ENCODE measurements at places on chromosomes 2 and 18.

- no peak for DNase-seq
Measured at GRCh38 chr2:237118561-237119155, 33.0 kb downstream of the COPS8 start.

DNA sequence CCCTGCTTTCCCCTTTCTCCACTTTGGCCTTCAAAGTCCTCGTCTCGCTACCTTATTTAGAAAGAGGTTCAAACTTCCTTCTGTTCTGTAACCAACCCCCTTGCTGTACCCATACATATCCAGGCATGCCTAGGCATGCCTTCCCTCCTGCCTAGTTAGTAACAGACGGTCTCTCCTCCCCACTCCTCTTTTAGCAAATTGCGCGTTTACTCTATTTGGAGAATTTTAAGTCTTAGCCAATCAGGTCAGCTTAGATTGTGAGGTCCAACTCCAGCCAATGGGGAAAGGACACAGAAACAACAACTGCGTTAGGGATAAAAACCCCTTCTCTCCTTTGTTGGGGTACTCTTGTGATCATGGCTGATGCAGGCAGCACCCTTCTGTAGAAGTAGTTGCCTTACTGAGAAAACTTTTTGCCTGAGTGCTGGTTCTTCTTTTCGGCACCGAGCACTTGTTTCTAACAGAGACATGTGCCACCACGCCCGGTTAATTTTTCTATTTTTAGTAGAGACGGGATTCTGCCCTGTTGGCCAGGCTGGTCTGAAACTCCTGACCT lies 85.9 kb upstream of the FOXI3 start:
- DNase-seq = no peak

DNA sequence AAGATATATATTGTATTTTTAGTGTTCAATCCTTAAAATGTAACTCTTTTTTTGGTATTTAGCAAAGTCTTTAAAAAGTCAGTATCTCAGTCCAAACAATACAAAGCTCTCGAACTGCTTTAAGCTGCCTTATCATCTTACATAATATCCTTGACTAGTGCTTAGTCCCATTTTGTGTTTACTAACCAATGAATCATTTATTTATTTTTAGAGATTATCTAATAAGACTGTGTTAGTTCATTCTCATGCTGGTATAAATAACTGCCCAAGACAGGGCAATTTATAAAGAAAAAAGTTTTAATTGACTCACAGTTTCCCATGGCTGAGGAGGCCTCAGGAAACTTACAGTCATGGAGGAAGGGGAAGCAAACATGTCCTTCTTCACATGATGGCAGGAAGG lies 248.3 kb upstream of the KYNU start:
- DNase-seq = no peak

GRCh38 chr2:101160454-101160853 lies 9.3 kb upstream of the TBC1D8 start:
- DNase-seq = no peak

DNA sequence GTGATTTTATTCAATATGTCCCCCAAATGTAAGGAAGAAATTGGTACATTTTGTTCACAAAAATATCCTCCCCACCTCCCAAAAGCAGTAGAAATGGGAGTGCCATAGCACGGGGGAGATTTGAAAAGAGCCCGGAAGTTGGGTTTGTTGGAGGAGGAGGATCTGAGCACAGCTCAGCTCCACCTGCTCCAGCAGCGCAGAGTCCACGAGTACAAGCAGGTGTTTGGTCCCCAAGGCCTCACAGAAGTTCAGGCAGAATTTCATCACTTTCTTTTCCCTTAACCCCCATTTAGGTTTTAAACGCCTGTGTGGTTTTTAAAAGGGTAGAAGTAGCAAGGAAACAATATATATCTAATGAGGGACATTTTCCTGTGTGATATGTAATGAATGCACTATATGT lies 56.0 kb downstream of the TRAPPC12 start:
- no peak for DNase-seq

- no peak for DNase-seq
Measured at GRCh38 chr18:24585996-24586566, 125.6 kb downstream of the HRH4 start.

DNA sequence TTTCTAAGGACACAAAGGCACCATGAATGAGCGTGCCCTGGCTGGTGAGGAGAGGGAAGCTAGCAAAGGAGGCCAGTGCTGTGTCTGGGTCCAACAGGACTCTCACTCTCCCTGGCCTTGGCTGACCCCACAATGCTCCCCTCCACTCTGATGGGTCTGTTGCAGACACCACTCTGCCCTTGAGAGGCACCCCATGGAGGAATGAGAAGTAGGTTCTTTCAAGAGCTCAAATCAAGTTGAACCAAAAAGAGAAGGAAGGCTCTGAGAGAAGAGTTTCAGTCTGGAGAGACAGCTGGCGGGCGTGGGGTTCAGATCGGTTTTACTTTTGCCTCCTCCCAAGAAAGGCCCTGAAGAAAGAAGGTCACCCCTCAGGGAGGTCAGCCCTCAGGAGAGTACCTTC lies 18.4 kb downstream of the TMEM247 start:
- DNase-seq = no peak

- DNase-seq = no peak
Measured at GRCh38 chr2:121435790-121436189, 94.9 kb upstream of the RNU4ATAC start.

GRCh38 chr2:39816845-39817244 lies 37.8 kb upstream of the THUMPD2 start:
- no peak for DNase-seq

- no peak for DNase-seq
Measured at GRCh38 chr2:200757399-200757798, 54.3 kb upstream of the BZW1 start.

DNA sequence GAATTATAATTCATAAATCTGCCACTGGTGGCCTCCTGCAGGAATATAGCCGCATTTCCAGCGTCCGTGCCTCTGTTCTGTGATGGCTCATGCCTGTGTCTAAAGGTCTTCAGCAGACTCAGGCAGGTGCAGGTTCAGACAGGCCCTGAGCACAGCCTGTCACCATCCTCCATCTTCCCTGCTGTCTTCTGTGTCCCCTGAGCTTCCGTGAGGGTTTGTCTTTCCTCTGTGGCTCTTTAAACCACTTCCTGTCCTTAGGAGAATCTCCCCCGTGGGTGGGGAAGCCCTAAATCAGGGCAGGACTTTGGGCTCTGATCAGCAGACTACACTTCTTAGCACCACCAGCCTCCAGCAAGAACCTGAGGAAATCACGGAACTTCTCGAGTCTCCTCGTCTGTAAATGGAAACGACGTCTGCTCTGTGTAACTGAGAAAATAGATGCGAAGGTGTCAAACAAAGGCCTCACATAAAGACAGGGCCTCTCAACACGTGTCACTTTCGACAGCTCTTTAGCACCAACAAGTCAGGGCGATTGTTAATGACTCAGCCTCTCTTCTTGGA lies 24.1 kb upstream of the NFATC1 start:
- DNase-seq = no peak

DNA sequence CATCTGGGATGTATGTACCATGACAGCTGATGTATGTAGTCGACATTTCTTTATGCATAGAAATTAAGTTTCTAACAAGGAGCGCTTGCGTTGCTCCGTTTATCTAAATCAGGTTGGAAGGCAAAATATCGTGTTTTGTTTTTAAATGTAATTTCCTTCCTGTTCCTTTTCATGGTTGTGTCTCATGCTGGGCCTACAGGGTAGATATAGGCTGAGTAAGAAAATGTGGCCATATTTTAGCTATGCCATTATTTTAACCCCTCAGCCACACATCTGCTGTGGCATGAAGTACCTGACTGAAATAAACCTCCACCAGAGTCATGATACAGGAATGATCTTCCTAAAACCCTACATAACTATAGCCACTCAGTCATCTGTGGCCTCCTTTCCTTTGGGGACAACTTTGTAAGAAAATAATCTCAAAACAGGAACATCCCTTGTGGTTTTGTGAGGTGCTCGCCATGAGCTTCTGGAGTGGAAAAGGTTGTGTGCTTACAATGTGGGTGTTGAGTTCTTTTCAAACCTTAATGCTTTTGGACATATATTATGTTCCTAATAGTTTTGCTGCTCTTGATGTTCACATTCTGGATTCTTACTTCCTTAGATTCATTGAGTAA lies 214.3 kb downstream of the FAM210A start:
- DNase-seq = no peak

- no peak for DNase-seq
Measured at GRCh38 chr2:81194176-81194575, 889.6 kb upstream of the LRRTM1 start.

DNA sequence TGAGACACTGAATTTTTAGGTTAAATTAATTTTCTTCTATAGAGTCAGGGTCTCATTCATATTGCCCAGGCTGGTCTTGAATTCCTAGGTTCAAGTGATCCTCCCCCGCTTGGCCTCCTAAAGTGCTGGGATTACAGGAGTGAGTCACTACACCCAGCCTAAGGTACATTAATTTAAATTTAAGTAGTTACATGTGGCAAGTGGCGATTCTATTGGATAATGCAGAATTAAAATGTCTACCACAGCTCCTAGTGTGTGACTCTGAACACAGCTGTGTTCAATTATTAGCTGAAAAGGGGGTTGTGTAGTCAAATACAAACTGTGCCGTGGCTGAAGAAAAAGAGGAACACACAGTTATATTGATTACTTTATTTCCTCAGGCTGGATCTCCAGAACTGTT lies 2.2 kb upstream of the CAD start:
- no peak for DNase-seq

DNA sequence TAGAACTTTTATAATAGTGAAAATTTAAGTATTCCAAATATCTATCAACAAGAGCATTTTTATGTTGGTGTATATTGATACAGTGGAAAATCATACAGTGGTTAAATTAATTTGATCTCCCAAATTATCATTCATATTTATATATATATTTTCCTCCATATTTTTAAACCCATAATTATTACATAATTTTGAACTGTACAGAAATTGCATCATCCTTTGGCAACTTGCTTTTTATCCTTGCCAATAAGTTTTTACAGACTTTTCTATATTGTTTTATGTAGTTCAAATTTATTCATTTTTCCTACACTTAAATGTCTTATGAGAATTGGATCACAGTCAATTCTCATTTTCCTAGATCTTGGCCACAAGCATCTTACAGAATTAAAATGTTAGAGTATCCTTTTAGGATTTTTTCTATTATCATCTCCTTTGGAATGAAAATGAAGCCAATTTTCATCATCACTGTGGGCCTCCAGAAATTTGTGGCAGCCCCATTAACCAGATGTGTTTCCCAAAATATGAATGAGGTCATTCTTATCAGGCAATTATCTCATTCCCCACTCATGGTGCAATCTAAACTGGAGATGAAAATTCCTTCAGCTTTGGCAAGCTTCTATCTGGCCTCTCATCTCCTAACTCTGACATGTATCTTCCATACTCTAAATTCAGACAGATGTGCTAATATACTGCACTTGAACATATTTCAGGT lies 94.2 kb upstream of the DLGAP1 start:
- DNase-seq = no peak

- DNase-seq = no peak
Measured at GRCh38 chr18:5747678-5748077, 147.6 kb downstream of the TMEM200C start.

DNA sequence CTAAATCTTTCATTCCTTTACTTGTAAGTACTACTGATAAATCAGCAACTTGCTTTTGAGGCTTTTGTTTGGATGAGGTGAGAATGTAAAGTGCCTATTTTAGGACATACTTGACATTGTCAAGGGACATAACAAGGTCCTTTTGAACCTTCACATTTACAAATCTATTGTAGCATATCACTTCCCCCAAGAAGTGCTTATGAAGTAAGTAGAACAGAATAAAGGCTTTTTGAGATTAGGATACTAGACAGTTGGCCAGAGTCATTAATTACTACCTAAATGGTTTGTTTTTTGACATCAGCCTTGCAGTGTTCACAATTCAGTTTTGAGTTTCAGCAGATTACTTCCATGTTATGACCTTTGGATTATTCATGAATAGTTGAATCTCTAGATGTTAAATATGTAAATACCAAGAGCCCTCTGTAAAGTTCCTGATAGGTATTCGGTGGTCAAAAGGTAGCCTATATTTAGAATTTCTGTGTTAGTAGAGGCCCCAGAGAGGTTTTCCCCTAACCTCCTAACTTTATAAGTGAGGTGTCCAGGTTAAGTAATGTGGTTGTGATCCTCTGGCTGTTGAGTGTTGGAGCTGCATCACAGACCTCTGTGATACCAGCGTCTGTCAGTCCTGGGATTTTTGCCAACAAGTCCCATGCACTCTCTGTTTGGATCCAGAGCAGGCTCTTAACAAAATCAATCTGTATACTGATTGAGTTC lies 67.2 kb downstream of the LCLAT1 start:
- DNase-seq = no peak

GRCh38 chr18:56487801-56488200 lies 150.6 kb downstream of the TXNL1 start:
- no peak for DNase-seq

- DNase-seq = no peak
Measured at GRCh38 chr2:104976603-104977120, 61.2 kb upstream of the MRPS9 start.

- DNase-seq = peak; percentile 62
Measured at GRCh38 chr2:131673400-131674173, 145.9 kb downstream of the CCDC74A start.

DNA sequence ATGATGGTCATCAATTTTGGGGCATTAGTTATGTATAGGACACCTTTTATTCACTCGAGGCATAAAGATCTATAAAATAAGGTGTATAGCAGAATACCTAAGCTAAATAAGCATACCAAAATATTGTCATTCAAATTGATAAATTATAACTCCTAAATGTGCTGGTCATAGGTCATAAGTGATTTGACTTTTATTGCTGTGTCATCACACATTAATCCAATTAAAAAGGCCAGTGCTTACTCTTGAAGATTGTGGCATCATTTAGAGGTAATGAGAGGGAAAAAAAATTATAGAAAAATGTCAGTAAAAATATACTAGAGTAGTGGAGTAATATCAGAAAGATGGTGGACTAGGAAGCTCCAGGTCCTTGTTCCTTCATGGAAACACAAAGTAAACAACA lies 346.9 kb upstream of the LRRTM1 start:
- DNase-seq = no peak

GRCh38 chr2:175251425-175252041 lies 70.0 kb upstream of the ATP5MC3 start:
- DNase-seq = no peak

- no peak for DNase-seq
Measured at GRCh38 chr18:69064063-69064462, 266.2 kb downstream of the CCDC102B start.

DNA sequence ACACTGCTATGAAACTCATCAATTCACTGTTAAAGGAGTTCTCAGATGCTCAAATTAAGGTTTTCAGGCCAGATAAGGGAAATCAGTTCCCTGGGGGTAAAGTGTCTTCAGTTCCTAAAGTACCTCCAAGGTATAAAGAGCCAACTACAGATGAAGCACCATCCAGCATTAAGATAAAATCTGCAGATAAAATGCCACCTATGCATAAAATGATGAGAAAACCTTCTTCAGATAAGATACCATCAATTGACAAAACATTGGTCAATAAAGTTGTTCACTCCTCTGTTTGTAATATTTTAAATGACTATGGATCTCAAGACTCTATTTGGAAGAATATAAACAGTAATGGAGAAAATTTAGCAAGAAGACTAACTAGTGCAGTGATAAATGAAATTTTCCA lies 68.2 kb downstream of the FSIP2 start:
- no peak for DNase-seq
